Neural progenitor cell (in vitro differentiated cells): ENCODE measurements at places on chromosomes 1 and 21.

GRCh38 chr1:93440706-93441105, 7.2 kb upstream of the FNBP1L start:
- no peak for DNase-seq

DNA sequence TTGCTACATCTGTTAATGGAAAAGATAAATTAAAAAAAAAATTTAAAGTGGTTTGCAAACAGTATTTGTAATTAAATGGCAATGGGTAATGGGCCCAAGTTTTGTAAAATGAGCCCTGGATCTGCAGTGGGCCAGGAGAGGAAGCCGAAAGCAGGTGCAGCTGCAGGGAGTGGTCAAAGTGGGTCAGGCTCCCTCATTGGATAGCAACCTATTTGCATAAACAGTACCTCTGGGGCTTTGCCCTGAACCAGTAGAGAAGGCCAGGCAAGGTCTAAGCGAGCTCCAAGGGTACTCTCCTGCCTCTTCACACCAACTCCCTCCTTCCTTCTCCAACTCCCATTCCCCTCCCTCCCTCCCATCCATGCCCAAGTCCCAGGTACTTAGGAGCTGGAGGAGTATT, 138.9 kb downstream of the HMGB4 start:
- DNase-seq = no peak

- no peak for DNase-seq
These were observed 183.9 kb downstream of the NRIP1 start for GRCh38 chr21:14880922-14881321.

DNA sequence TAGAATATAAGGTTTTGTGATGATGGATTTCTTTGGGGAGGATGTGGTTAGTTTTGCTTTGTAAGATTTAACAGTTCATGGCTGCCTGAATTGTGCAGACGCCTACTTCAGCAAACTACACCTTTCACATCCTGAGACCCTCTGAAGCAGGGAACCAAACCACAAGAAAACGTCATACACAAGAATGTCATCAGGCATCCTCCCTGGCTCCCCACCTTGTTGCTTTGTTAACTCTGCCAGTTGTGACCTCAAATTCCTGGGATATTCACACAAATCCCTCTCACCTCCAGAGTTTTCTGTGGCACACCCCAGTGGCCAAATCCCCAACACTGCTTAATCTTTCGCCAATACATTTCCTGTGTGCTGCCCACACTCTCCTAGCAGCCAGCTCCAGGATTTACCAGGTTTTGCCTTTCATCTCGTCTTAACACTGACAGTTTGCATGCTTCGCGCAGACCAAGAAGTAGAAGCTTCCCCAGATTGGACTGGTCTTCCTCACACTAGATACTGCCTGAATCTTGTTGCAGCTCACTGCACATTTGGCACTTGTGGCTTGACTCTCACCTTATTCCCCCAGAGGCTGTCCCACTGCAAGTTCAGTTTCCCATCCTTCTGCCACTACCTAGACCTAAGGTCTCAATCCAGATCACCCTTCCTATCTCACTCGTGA, 51.1 kb upstream of the CTTNBP2NL start:
- DNase-seq = peak; percentile 11

GRCh38 chr1:148160048-148160342, 7.9 kb upstream of the NBPF11 start:
- no peak for DNase-seq

DNA sequence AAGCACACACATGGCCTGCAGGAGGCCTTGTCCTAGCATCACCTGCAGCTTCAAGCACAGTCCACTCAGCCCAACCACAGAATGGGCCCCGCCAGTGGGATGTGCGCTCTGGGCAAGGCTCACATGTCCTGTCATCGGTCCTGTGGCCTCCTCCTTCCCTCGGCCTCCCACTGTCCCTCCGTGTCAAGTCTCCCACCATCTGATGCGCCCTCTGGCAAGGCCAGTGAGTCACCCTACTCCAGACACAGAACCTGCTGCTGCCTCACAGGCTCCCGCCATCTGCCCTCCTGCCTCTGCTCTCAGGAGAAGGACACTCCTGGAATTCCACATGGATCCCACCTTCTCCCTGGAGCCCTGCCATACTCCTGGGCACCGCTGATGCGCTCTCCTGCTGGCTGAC, 14.2 kb downstream of the KCNAB2 start:
- no peak for DNase-seq

- no peak for DNase-seq
These were observed 59.6 kb downstream of the CAPZB start for GRCh38 chr1:19425646-19426239.

GRCh38 chr1:239939602-239940001, 152.1 kb upstream of the FMN2 start:
- DNase-seq = no peak

DNA sequence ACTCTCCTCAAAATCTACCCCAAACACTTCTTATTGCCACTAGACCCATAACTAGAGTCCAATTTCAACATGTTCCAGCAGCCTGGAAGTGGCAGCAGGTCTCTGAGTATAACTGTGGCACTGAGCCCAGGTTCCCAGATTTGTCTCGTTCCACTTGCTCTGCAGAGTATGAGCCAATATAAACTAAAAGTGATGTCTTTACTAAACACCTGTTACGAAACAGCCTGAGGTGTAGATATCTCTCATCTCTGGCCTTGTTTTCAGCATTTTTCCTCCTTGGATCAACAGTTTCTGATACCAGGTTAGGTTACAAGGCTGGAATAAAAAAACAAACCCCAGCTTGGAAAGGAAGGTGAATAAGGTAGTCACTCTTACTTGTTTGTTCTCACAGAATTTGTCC, 25.2 kb upstream of the PRDX6 start:
- DNase-seq = no peak

DNA sequence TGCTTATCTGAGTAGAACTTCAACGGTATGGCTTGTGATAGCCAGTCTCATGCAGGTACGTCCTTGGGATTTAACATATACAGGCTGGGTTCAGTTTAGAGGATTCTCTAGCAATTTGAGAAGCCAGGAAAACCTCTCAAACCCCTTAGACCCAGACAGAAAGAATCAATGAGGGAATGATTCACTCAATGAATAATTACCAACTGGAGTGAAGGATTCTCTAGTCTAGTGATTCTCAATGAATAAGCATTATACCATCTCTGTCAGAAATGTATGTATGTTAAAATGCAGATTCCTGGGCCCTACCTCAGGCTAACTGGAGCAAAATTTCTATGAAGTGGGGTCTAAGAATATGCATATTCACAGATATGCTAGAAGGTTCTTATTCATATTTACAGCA, 54.5 kb upstream of the APP start:
- no peak for DNase-seq

DNA sequence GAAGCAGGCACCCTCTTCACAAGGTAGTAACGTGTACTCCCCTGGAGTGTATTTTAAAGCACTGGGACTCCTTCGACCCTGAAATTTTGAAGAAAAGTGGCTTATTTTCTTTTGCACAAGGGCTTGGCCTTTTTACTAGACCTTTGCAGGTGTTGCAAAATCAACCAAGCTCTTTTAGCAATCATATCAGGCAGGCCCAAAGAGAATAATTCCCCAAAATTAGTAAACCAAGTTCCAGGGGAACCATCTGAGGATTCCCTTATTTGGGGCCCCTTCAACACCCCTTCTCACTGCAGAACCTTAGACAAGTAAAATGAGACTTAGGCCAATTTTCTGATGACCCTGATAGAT, 28.3 kb downstream of the CBR1 start:
- DNase-seq = no peak

DNA sequence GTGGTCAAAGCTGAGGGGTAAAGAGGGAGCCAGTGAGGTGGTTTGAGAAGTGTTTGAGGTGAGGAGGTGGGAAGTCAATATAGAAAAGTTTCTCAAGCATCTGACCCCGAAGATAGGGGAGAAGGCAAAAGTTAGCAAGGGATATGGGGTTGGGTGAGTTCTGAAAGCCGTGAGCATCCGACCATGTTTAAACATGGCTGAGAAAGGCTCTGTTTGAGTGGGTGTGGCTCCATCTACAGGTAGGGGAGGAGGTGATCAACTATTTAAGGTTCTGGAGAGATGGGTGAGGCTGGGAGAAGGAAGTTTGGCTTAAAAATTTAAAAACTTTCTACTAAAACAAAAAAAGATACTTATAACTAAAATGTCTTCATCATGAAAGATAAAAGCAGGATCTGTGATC, 273.8 kb downstream of the KCNJ6 start:
- DNase-seq = peak; percentile 78

GRCh38 chr1:154777154-154777553, 92.9 kb downstream of the KCNN3 start:
- no peak for DNase-seq

DNA sequence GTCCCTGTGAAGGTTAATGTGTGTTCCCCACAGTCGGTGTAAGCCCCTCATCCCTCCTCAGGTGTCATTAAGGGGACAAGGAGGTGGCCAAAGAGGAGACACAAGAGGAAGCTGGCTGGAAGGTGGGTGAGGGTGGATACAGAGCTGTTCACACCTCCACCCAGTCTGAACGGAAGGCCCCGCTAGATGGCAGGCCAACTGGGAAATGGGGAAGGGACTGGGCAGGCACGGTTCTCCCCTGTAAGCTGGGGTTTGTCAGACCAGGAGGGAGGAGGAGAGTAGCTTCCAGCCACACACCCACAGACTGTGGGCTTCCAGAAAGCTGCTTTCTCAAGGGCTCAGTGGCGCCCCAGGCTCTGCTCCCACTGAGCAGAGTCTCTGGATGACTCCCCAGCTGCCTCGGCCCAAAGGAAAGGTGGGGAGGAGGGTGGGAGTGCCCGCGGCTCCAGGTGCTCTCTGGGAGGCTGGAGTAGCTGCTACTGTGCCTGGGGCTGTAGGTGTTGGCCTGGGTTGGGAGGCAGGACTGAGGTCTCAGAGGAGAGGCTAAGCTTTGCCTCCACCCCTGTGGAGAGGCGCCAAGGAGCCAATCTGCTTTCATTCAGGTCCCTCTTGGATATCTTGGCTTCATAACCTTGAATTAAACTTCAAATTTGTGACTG, 41.2 kb downstream of the PCP4 start:
- DNase-seq = peak; percentile 27

- no peak for DNase-seq
These were observed 27.5 kb upstream of the FCER1A start for GRCh38 chr1:159274631-159275030.

GRCh38 chr1:96722958-96723357, 1.4 kb downstream of the PTBP2 start:
- DNase-seq = no peak

GRCh38 chr1:92380867-92381266, 82.0 kb downstream of the RPAP2 start:
- no peak for DNase-seq

DNA sequence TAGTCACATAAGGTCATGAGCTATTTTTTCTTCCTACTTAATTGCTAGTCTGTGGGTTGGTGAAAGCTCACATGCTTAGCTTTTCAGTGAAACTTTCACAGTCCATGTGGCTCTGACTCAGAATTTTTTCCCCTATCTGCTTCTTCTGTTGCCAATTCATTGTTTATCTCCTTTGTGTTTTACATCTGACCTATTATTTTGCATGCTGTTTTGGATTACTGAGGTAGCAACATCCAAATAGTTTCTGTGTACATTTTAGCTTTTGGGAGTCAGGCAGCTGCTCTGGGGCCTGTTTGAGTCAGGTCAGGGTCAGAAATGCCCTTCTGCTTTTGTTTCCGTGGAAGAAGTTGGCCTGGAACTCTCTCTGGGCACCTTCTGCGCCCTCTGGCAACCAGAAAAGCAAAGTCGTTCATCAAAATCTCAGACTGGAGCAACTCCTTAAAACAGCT, 40.0 kb downstream of the ROR1 start:
- DNase-seq = no peak

DNA sequence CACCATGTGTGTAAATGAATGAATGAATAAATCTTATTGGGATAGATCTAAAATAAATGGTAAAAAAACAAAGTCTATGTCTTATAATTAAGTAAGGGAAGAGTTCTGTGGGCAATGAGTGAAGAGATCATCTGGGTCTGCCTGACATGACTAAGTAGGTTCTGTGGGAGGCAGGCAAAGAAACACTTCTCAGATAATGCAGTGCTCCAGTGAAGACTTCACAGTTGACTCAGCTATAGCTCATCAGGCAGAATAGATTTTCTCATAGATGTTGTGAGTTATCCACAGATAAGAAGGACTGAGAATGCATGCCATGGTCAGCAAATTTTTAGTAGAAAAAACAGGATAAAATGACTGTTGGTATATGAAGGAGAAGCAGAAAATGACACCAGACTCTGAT, 12.4 kb downstream of the KRTAP22-2 start:
- no peak for DNase-seq

- DNase-seq = no peak
These were observed 400.6 kb downstream of the NTNG1 start for GRCh38 chr1:107541412-107541811.

DNA sequence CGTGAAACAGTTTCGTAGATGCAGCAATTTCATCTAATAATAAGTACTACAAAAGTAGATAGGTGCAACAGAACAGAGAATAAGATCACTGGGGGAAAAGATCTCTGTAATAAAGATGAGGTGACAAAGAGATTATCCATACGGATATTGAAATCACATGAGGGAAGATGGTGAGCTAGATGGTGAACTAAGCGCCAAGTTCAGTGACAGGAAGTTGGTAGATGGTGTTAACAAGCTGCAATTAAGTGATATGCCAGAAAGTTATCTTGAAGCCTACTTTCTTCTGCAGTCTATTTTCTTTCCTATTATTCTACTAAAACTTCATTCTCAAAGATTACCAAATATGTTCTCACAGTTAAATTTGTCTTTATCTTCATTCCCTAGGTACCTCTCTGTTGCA, 7.1 kb downstream of the LRIF1 start:
- no peak for DNase-seq

DNA sequence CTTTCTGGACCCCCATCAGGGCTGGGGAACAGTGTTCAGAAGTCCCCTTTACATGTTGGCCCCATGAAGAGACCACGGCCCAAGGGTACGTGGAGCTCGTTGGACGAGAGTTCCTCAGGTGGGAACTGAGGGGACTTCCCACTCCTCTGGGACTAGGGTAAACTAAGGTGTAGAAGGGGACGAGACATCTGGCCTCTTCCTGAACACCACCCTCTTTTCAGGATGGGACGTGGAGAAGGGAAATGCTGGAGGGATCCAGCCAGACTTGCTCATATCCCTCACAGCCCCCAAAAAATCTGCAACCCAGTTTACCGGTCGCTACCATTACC, 2.0 kb downstream of the NAXE start:
- DNase-seq = no peak

- no peak for DNase-seq
These were observed 1.3 kb downstream of the RIT1 start for GRCh38 chr1:155909894-155910293.

- no peak for DNase-seq
These were observed 640 bp upstream of the CYP2J2 start for GRCh38 chr1:59927213-59927612.

DNA sequence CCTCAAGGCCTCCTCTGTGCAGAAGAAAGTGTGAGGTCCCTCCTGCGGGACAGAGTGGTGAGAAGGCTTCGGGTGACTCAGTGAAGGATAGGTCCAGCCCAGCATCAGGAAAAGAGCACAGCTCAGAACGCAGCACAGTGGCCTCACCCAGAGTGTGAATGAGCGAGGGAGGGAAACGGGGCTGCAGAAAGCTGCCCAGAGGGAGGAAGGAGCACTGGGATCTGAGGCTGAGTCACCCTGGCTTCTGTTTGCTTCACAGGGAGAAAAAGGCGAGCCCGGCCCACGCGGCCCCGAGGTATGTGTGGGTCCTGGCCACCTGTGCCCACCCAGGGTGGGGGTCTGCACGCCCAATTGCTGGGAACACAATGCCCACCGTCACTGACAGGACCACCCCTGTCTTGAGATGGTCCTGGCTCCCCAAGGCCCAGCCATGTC, 24.3 kb downstream of the COL6A2 start:
- DNase-seq = no peak
